ENCODE measurements at places on chromosomes 6 and 20. TPM values are rescaled to one million over a fixed set of nuclear protein-coding genes. Genes with fewer than 3 reads are reported as not detected.

GNRH2 gene
- total RNA-seq = 0.99 TPM

KCNK16 gene
- total RNA-seq = 41.1 TPM

PTPRT gene
- 5.8 TPM for total RNA-seq

KIF25 gene
- total RNA-seq = not detected

TMEM151B gene
- total RNA-seq = 0.52 TPM

TTI1 gene
- total RNA-seq = 25.1 TPM

VWA7 gene
- 6.4 TPM for total RNA-seq

DNA sequence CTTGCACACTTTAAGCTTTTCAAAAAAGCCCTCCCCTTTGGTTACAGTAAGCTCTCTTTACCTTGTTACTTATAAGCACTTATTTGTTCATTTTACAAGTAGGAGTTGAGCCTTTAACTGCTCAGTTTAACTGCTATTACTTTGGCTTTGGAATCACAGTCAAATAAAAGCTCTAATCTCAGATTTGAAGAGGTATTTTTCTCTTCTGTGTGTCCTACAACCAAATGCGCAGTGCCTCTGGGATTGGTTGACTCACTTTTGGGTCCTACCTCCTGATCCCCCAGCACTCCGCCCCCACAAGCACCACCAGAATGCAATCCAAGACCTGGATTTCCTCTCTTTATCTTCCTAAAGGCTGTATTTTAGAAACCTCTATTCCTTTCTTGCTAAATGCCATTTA lies 2.5 kb downstream of the NCOA7 start:
- H3K36me3 ChIP-seq = peaks cover 4% of the 10 kb centered on the region
- DNase-seq = no peak
- H3K27me3 ChIP-seq = no peaks in the 10 kb centered on the region
- H3K4me3 ChIP-seq = peak overlapping the region; percentile 53

DNA sequence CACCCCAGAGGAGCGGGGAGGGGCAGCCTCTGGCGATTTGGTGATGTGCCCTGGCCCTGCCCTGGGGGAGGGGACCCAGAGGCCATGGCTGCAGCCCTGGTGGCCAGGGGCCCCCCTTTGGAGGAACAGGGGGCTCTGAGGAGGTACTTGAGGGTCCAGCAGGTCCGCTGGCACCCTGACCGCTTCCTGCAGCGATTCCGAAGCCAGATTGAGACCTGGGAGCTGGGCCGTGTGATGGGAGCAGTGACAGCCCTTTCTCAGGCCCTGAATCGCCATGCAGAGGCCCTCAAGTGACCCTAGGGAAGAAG lies 10.9 kb downstream of the NFKBIL1 start:
- DNase-seq = no peak
- H3K27ac ChIP-seq = no peak overlapping the region
- no peak overlapping the region for H3K4me3 ChIP-seq
- no peaks in the 10 kb centered on the region for H3K27me3 ChIP-seq
- peaks cover 13% of the 10 kb centered on the region for H3K36me3 ChIP-seq

DNA sequence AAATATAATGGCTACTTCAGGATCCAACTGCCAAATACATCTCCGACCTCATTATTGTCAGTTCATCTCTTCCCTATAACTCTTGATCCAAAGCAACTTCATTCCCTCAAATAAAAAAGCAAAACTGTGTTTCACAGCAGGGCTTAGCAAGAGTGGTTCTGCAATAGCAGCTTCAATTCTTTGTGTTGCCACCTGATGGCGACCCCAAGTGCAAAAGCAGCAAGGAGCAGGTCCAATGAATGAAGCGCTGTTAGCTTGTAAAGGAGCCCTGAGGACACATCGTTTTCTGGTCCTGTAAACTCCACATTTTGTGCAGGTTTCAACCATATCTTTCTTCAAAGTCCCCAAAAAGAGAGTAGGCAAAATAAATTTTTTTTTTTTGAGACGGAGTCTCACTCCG lies 19.6 kb downstream of the RTN4IP1 start:
- H3K27me3 ChIP-seq = no peaks in the 10 kb centered on the region
- no peak overlapping the region for H3K4me3 ChIP-seq
- no peak for DNase-seq
- H3K4me1 ChIP-seq = peaks cover 4% of the 10 kb centered on the region

GRCh38 chr6:44829836-44830235 lies 442.3 kb downstream of the CDC5L start:
- H3K27me3 ChIP-seq = no peaks in the 10 kb centered on the region
- H3K27ac ChIP-seq = no peak overlapping the region
- no peaks in the 10 kb centered on the region for H3K36me3 ChIP-seq
- H3K4me1 ChIP-seq = peaks cover 12% of the 10 kb centered on the region
- no peak overlapping the region for H3K4me3 ChIP-seq

DNA sequence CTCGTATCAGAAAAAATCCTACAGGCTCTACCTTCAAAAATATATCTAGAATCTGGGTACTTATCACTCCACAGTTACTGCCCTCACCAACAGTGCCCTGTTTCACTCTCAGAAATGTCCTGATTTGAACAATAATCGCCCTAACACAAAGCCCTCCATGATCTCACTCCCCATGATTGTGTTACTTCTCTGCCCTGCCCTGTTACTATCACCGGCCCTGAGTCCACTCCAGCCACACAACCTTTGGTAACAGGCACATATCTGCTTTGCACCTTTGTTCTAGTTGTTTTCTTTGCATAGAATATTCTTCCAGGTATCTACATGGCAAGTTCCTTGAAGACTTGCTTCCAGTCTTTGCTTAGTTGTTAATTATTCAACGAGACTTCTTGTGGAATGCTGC lies 142.0 kb downstream of the ARHGAP18 start:
- no peaks in the 10 kb centered on the region for H3K36me3 ChIP-seq
- no peak for DNase-seq
- H3K27ac ChIP-seq = no peak overlapping the region
- no peaks in the 10 kb centered on the region for H3K27me3 ChIP-seq

- no peak for DNase-seq
- peaks cover 20% of the 10 kb centered on the region for H3K36me3 ChIP-seq
- H3K4me1 ChIP-seq = peaks cover 51% of the 10 kb centered on the region
- H3K27ac ChIP-seq = peak overlapping the region; percentile 40
Measured at GRCh38 chr6:4909063-4909706, 94.7 kb downstream of the RPP40 start.

GRCh38 chr20:53202777-53203176 lies 230.6 kb downstream of the TSHZ2 start:
- H3K27me3 ChIP-seq = peaks cover 5% of the 10 kb centered on the region
- DNase-seq = no peak
- no peak overlapping the region for H3K4me3 ChIP-seq
- H3K4me1 ChIP-seq = peaks cover 4% of the 10 kb centered on the region
- H3K27ac ChIP-seq = no peak overlapping the region

- H3K4me3 ChIP-seq = no peak overlapping the region
- DNase-seq = no peak
- H3K4me1 ChIP-seq = no peaks in the 10 kb centered on the region
- no peak overlapping the region for H3K27ac ChIP-seq
- no peaks in the 10 kb centered on the region for H3K36me3 ChIP-seq
Measured at GRCh38 chr20:44832724-44833123, 22.4 kb upstream of the RIMS4 start.

DNA sequence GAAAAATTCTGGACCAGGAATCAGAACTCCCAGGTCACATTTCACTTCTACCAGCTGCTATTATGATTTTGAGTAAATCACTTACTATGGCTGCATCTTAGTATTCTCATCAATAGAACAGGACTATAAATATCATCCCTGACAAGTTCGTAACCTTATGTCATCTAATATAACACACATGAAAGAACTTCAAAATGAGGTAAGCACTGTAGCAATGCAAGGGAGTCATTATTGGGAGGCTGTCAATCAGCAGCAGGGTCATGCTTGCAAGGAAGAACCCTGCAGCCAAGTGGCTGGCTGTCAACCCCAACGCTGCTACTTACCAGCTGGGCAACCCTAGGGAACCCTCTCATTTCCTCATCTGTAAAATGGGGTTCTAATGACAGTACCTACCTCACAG lies 123.3 kb upstream of the B3GAT2 start:
- H3K27me3 ChIP-seq = no peaks in the 10 kb centered on the region
- H3K36me3 ChIP-seq = no peaks in the 10 kb centered on the region
- no peak for DNase-seq
- no peaks in the 10 kb centered on the region for H3K4me1 ChIP-seq
- H3K27ac ChIP-seq = no peak overlapping the region

DNA sequence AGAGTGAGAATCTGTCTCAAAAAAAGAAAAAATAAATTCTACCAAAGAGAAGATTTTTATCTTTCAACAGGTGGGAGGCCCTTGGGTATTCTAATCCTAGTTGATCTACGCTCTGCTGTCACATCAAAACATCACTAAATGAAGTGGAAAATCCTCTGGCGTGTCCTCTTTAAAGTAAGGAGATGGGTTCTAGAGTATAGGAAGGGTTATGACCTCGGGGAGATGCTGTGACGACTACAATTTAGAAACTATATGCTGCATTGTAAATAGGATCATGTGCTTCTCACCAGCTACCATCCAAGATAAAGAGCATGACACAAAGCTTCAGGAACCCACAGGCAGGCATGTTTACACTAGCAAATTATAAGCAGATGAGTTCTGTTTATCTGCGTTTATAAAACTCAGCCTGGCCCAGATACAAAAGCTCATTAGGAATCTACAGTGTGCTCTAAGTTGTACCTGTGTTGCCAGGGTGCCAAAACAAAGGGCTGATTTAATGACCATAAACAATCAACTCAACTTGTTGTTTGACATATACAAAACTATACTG lies 197.1 kb upstream of the PLN start:
- no peaks in the 10 kb centered on the region for H3K36me3 ChIP-seq
- no peak overlapping the region for H3K27ac ChIP-seq
- no peak for DNase-seq

GRCh38 chr6:139308286-139308916 lies 16.6 kb upstream of the TXLNB start:
- H3K27me3 ChIP-seq = no peaks in the 10 kb centered on the region
- H3K36me3 ChIP-seq = no peaks in the 10 kb centered on the region
- no peak for DNase-seq
- H3K4me3 ChIP-seq = no peak overlapping the region
- H3K4me1 ChIP-seq = peaks cover 4% of the 10 kb centered on the region

GRCh38 chr6:18260448-18261106 lies 3.8 kb downstream of the DEK start:
- peak overlapping the region; percentile 94 for H3K4me3 ChIP-seq
- H3K4me1 ChIP-seq = peaks cover 36% of the 10 kb centered on the region

Measured in type B pancreatic cell (in vitro differentiated cells).